ENCODE measurements at places on chromosomes 13 and 19. TPM values are rescaled to one million over a fixed set of nuclear protein-coding genes. Genes with fewer than 3 reads are reported as not detected.

Gene DAND5
- total RNA-seq, result 0.05 TPM

Gene FFAR3
- not detected for total RNA-seq

Gene TTC9B
- not detected for total RNA-seq

Gene EFNA2
- total RNA-seq, result 2.6 TPM

Gene MED26
- total RNA-seq, result 11.7 TPM

Gene SLC17A7
- not detected for total RNA-seq

Gene SPACA4
- not detected for total RNA-seq

Gene CGB3
- not detected for total RNA-seq

Gene STXBP2
- total RNA-seq, result 33.4 TPM

Gene LGI4
- not detected for total RNA-seq

Gene ZNF433
- 5.5 TPM for total RNA-seq

Gene CLDN10
- not detected for total RNA-seq

All from glomerular endothelial cell (primary cell).